ENCODE measurements at places on chromosomes 1 and 21.

GRCh38 chr1:184646178-184646701, 108.4 kb downstream of the EDEM3 start:
- DNase-seq: no peak

- DNase-seq: no peak
Measured at GRCh38 chr1:210696709-210697108, 368.0 kb downstream of the HHAT start.

DNA sequence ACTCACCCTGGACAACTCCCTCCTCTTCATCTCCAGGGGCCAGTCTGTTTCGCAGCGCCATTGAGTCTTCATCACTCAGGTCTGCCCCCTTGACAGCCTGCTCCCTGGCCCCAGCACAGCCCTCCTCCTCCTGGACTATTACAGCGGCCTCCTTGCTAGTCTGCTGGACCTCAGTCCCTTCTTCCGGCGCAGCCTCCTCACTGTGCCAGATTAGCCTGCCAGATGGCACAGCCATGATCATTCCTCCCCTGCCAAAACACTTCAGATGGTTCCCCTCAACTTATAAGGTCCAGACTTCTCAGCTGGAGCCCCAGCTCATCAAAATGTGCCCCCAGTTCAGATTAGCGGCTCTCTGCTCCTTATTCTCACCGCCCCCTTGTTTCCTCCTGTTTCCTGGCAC, 7.0 kb upstream of the CELSR2 start:
- no peak for DNase-seq

GRCh38 chr1:239909898-239910297, 181.8 kb upstream of the FMN2 start:
- no peak for DNase-seq

GRCh38 chr1:12112711-12113161, 49.6 kb downstream of the TNFRSF8 start:
- DNase-seq: no peak

GRCh38 chr1:77316006-77316405, 34.2 kb downstream of the AK5 start:
- no peak for DNase-seq

Measured in NCI-H1694 (cell line).